ENCODE measurements at places on chromosomes 7 and 10.

GRCh38 chr7:46450886-46451285 is 529.8 kb upstream of the IGFBP3 start:
- DNase-seq = no peak

GRCh38 chr10:100516847-100517246 is 2.8 kb downstream of the SEC31B start:
- DNase-seq = no peak

GRCh38 chr7:41065663-41066062 is 637.2 kb downstream of the INHBA start:
- no peak for DNase-seq

GRCh38 chr10:69315610-69316312 is 37.5 kb downstream of the HK1 start:
- no peak for DNase-seq

- no peak for DNase-seq
These were observed 24.5 kb downstream of the TAS2R16 start for GRCh38 chr7:122970740-122971725.

DNA sequence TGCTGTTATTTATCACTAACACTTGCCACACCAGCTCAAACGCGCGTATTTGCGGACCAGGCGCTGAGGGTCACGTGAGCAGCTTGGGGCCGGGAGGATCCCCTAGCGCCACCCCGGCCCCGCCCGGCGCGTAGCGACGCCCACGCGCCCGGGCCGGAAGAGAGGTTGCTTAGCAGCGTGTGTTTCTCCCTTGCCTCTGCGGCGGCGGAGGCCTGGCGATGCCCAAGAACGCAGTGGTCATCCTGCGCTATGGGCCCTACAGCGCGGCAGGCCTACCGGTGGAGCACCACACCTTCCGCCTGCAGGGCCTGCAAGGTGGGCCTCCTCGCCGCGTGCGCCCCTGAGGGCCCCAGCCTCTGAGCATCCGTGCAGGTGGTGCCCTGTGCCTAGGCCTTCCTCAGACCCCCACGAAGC is at the start of gene C10orf53:
C10orf53 (plus strand) TSS at position 172 of the 414 bp plus-strand sequence; CDS start at position 219, 47 bp downstream.
- no peak for DNase-seq

DNA sequence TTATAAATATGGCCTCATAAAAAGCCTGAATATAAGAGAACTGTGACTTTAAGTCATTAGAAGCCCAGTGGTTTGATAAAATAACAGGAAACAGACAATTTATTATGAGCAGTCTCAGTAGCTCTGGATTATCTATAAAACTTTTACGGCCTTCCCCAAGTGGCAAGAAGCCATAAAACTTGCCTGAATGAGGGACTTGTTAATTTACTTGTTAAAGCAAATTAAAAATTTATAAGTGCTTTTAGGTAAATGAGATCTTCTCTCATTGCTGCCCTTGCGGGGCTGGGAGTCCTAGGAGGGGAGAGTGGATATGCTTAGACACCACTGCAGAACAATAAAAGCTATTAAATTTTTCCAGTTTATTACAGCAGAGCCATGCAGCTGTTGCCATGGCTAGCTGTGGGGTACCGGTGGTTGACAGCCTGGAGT is 499.9 kb downstream of the AUTS2 start:
- DNase-seq = no peak

GRCh38 chr7:135366843-135367508 is 133.3 kb downstream of the STRA8 start:
- no peak for DNase-seq

GRCh38 chr7:143025371-143025770 is 1.6 kb downstream of the OR9A2 start:
- no peak for DNase-seq

DNA sequence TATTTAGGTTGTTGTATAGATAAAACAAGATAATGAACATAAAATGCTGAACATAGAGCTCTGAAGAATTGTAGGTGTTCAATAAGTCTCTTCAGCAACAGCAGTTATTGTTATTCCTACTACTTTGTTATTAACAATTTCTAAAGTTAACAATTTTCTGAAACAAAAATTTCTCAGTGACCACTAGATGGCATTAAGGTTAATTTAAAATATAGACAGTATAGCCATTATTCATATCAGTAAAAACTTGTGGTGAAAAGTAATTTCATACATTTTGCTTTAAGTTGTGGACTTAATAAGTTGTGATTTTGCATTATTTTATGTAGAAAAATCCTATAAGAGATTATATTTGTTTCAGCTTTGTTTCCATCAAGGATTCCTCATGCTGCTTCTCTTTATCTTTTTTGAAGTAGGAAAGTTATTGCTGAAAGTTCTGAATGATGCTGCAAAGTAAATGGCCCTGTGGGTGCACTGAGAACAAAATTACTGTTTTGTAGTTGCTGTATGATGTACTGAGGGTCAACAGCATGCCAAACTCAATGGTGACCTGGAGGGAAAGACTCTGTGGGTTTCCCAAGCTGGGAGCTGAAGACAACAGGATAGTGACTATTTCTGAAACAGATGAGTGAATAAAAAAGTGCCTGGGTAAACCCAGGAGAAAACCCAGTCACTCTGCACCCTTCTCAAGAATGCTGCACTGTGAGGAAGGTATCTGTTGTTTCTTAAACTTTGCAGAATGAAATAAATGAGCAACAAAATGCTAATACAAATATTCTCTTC is 253.6 kb downstream of the KIF20B start:
- DNase-seq = no peak

- DNase-seq = peak; percentile 21
These were observed 45.3 kb upstream of the CDK1 start for GRCh38 chr10:60732807-60733516.

DNA sequence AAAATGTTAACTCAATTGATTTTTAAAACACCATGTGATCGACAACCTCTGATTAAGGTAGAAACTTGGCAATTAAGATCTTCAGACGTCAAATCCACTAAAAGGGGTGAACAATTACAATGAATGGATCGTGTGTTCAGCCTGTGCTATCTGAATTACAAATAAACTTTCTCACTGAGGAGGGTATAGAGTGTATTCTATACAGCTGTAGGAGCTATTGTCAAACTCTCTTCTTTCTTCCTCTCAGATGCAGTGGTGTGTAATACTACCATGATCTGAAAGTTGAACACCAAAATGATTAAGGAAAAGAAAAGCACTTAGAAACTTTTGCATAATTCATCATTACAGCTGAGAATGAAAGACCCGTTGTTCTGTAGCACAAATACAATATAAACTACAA is 32.2 kb upstream of the MACC1 start:
- DNase-seq = no peak

DNA sequence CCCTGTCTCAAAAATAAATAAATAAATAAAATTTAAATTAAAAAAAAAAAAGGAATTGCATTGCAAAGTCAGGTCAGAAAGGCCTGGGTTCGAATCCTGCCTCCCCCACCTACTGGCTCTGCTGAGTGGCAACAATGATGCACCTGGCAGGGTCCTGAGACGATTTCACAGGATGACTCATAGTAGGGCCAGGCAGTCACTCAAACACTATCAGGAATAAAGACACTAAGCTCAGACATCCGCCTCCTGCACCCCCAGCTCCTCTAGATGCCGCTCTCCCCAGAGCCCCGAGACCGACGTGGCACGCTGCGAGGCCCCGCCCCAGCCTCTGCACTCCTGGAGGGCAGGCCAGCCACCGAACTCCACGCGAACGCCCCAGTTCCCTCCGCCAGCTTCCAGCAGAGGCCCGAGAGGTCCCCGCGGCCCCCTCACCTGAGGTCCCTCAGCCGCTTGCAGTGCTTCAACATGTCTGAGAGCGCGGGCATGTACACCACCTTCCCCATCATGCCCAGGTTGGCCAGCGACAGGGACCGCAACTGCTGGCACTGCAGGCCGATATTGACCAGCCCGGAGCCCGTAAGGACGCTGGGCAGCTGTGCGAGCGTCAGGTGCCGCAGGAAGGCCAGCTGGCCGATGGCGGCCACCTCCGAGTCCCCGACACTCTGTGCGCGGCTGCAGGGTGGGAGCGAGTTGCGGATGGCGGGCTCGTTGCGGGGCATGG is 76.6 kb upstream of the TNRC18 start:
- DNase-seq = no peak

- no peak for DNase-seq
These were observed 31.6 kb downstream of the GARIN1A start for GRCh38 chr7:128703609-128704241.
